SJCRH30 (cell line): ENCODE measurements at places on chromosomes 16 and 17. TPM values are rescaled to one million over a fixed set of nuclear protein-coding genes. Genes with fewer than 3 reads are reported as not detected.
A peak's percentile ranks its signal among the peaks of the same experiment; 100 is the strongest.

Gene TADA2A
- total RNA-seq = 24.9 and 32.1 TPM in 2 replicates

Gene KRT36
- total RNA-seq = not detected in 2 replicates

Gene MFAP4
- total RNA-seq = 79.6 and 82.5 TPM in 2 replicates

Gene FBXL16
- 1.7 and 1.8 TPM in 2 replicates for total RNA-seq

DNA sequence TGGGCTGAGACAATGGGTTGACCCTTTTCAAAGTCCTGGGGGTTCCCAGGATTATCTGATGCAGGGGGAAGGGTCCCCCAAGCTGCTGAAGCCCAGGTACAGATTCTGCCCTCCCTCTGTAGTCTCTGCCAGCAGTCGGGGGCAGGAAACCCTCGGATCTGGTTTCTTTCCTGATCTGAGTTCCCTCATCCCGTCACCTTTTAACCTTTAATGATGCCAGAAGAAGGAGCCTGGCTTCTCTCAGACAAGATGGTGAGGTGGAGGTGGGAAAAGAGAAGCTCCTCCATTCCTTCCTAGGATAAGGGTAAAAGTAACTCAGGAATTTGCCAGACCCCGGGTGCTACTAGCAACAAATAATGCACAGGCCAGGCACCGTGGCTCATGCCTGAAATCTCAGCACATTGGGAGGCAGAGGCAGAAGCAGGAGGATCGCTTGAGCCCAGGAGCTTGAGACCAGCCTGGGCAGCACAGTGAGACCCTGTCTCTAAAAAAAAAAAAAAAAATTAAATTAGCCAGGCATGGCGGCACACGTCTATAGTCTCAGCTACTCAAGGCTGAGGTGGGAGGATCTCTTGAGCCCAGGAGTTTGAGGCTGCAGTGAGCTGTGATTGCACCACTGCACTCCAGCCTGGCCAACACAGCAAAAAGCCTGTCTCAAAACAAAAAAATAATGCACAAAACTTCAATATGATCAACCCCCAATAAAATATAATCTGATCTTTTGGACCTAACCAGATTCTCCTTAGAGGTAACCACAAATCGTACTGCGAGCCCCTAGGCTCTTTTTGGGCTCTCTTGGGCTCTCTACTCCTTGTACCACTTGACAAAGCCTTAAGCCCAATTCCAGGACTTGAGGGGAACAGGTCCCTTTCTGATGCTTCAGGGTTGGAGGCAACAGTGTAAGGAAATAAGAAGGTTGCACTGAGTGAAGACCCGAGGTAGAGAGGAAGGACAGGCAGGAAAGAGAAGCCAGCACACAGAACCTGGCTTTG, 5.7 kb downstream of the CDC42EP4 start:
- DNase-seq = no peak

DNA sequence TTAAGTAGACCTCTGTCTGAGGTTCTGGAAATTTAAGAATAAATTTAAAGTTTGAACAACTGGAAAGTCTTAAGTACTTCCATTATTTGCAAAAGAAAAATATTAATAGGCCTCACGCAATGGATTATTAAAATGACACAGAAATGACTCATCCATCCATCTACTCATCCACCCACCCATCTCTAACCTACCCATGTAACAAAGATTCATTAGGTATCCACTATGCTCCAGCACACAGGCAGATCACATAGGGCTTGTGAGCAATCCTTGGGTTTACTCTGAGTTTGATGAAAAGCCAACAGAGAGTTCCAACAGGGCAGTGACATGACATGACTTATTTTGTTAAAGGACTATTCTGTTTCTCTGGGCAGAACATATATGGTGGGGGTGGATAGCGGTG, 93.3 kb downstream of the HELZ start:
- DNase-seq = no peak

- DNase-seq = no peak
Observed at GRCh38 chr17:9859781-9860180, 34.1 kb downstream of the GLP2R start.

GRCh38 chr17:79301469-79301868, 226.8 kb downstream of the ENGASE start:
- no peak for DNase-seq

GRCh38 chr16:85555719-85556455, 57.2 kb upstream of the GSE1 start:
- DNase-seq = no peak

DNA sequence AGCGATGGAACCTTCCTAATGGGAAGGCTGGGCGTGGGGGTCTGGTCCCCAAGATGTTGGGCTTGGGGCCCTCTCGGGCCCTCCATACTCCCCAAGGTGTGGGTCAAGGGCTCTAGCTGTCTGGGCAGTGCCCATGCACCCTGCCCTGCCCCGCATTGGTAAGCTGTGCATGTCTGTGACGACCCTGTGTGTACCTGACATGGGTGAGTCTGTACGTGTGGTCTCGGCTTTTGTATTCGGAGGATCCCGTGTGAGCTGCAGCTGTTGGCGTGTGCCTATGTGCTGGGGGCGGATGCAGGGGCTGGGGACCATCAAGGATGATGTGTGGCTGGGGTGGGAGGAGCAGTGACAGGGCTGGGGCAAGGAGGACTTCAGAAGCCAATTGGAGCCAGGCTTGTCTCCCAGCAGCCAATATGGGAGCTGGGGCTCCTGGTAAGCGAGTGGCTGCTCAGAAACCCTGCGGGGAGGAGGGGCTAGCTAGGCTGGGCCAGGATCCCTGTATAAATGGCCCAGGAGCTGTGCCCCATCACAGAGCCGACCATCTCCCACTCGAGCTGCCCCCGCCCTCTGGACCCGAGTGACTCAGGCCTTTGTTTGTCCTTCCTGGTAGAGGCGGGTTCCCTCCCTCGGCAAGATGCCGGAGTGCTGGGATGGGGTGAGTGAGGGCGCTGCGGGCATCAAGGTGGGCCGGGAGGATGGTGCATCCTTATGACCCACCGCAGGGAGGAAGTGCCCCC, at the start of gene NDRG4:
NDRG4 (plus strand) TSS at position 529 of the 737 bp plus-strand sequence; CDS start at position 635, 106 bp downstream.
- peak; percentile 99 for DNase-seq

- DNase-seq = no peak
Observed at GRCh38 chr17:29396066-29396465, 5.9 kb downstream of the TAOK1 start.

DNA sequence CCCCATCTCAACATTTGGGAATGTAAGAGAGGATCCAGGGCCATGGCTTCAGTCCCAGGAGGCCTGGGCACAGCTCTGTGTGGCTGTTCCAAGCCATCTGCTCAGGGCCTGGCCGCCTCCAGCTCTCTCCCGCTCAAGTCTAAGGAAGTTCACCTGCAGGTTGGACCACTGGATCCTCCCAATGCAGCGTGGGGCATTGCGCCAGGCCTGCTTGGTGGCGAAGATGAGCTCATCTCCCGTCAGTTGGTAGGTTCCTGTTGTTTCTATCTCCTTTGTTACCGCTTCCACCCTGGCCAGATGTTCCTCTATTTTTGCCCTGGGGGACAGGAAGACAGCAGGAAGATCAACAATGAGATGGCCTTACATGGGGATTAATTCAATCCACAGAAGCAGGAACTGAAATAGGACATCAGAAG, 17.5 kb downstream of the NOS2 start:
- DNase-seq = no peak

DNA sequence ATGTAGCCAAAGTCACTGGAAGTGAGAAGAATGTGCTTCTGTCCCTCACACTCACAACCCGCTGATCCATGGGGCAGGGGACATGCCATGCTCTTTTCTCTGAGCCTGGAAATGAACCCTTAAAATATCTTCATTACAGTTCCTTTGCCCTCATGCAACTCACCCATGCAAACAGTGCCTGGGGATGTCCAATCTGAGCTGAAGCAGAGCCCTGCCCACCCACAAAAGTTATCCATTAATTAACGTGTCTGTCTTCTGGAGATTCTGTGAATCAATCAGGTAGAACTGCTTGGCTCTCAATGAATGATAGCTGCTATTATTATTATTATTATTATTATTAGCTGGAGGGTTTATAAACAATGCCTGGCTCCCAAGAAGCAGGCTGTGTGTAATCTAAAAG, 133.7 kb downstream of the USP31 start:
- DNase-seq = no peak
